T-helper 1 cell (primary cell): ENCODE measurements at places on chromosomes 4 and X.
A peak's percentile ranks its signal among the peaks of the same experiment; 100 is the strongest.

- DNase-seq, result no peak
These were observed 62.3 kb upstream of the ADAMTS3 start for GRCh38 chr4:72631296-72631695.

- DNase-seq, result no peak
These were observed 105.9 kb downstream of the CT47B1 start for GRCh38 chrX:120769576-120770341.

- DNase-seq, result no peak
These were observed 107.7 kb downstream of the APOOL start for GRCh38 chrX:85111347-85111746.

DNA sequence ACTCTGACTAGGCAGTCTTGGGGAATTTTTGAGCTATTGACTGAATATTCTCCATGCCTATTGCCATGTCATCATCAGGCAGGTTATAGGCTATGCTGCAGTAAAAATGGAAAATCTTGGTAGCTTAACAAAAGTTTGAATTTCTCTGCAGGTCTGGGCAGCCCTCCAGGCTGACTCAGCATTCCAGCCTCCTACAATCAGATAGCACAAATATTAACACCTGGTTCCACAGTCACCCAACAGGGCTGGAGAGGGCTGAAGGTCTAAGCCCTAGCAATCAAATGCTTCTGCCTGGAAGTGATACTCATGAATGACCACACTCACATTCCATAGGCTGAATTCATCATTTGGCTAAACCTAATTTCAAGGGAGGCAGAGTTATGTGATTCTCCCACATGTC lies 9.6 kb upstream of the PPP3CA start:
- DNase-seq, result no peak

- no peak for DNase-seq
These were observed 2.5 kb upstream of the USP27X start for GRCh38 chrX:49876750-49877149.

DNA sequence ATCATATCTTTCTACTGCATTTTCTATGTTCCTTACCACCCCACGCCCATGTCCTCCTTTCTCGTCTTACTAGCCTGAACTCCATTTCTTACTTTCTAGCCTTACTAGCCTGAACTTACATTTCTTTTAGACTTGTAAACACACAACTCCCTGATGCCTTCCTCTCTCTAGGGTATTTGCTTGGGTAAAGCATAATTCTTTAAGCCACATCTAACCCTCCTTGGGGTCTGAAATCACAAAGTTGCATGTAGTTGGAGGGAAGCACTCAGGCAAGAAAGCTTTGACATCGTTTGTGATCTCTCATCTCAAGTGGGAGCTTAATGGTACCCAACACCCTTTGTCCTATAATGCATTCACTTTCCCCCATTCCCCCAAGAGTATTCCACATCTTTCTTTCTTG lies 124.4 kb downstream of the SPOCK3 start:
- DNase-seq, result no peak

DNA sequence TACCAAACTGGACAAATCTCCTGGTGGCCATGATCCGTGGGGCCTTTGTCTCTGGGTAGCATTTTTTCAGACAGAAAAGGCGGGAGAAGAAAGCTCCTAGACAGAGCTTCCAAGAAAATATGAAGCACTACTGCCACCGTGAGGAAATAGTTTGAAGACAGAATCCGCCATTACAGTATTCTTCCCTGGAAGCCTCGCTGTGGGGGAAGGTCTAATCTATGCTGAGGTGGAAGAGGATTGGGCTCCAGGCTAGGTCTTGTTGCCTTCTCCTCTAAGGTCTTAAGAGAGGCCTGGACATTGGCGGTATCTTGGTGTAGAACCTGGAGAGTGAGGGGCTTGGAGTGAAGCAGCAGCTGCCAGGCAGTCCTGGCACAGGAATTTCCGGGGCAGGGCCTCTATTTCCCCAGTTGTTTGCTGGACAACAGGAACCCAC lies 218.9 kb downstream of the OR13H1 start:
- no peak for DNase-seq

- no peak for DNase-seq
These were observed 1.1 kb upstream of the RAB40A start for GRCh38 chrX:103520386-103520785.

- DNase-seq, result no peak
These were observed 5.5 kb downstream of the NEUROG2 start for GRCh38 chr4:112510291-112511092.

GRCh38 chrX:118528071-118528737 lies 32.6 kb downstream of the DOCK11 start:
- DNase-seq, result peak; percentile 50

DNA sequence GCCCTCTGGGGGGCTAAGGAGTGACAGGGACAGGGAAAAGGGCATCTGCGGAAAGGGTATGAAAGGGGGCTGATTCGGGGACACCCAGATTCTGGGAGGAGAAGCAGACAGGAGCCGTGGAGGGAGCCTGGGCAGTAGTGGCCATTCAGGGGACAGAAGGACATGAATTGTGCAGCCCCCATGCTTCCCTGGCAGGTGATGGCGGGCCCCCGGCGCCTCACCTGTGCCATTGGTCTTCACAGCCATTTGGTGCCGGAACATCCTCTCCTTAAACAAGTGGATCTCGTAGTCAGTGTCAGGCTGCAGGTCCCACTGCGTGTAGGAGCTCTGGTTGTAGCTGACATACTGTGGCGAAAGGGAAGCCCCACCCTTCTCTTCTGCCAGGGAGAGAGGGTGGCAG lies 21.9 kb downstream of the L1CAM start:
- DNase-seq, result no peak

DNA sequence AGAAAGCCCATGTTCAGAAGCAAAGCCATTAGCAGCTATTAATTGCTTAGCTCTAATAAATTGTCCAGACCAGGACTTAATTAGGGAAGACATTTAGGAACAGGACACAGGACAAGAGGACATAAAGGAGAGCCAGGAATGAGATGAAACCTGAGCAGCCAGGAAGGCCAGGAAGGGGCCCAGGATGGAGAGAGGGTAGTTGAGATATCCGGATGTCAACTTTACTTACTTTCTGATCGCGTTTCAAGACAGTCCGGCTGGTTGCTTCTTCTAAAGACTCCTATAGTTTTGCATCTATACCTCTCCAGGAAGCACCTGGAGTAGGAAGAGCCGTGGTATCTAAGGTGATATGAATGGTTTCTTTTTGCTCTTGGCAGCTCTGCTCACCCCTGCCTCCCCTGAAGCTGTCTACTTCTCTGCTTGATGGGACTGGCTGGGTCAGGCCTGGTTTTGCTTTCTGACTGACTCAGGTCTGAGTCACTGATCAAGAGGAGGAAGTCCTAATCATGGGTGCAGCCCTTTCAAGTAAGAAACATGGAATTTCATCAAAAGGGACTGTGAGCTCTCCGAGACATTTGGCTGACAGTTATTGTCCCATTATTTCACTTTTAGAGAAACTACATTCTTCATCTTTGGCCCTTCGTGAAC lies 733.3 kb downstream of the RPA4 start:
- no peak for DNase-seq

GRCh38 chr4:171668403-171668802 lies 144.8 kb upstream of the GALNTL6 start:
- DNase-seq, result no peak

DNA sequence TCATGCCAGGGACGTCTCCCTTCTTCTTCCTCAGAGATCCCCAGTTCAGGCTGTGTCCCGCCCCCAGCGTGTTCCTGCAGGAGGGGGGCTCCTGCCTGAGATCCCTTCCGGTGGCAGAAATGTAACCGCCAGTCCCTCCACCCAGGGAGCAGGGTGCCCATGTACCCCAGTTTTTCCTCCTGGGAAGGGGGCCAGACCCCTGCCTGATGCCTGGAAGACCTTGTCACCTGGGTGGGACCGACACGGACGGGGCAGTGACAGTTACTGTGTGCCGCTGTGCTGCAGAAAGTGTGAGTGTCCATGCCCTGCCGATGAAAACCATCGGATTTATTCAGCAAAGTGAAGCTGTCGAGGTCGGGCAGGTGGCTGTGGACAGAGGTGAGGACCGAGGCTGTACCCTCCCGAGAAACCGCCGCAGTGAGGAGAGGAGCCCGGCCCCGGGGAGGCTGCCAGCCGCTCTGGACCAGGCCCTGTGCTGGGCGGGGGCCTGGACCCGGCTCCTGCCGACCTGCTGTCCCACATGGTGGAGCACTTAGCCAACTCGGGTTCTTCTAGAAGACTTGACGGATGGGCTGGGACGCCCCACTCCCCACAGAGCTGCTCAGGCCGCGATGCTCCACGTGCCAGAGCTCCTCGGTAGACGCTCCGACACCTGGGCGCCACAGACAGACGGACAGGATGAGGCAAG lies 36.7 kb upstream of the HMX1 start:
- no peak for DNase-seq

DNA sequence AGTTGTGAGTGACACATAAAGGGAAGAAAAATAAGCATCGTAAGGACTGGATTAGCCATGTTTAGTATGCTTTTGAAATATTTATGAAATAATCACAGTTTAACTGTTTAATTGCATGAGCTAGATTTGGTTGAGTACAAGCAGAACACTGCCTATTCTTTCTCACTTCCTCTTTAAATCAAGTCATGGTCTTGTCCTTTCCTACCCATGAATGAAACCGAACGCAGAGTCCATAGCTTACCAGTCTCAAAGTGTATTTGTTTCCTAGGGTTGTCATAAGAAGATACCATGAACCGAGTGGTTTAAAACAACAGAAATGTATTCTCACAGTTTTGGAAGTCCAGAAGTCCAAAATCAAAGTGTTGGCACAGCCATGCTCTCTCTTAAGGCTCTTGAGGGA lies 684.0 kb upstream of the MAGEB2 start:
- no peak for DNase-seq

DNA sequence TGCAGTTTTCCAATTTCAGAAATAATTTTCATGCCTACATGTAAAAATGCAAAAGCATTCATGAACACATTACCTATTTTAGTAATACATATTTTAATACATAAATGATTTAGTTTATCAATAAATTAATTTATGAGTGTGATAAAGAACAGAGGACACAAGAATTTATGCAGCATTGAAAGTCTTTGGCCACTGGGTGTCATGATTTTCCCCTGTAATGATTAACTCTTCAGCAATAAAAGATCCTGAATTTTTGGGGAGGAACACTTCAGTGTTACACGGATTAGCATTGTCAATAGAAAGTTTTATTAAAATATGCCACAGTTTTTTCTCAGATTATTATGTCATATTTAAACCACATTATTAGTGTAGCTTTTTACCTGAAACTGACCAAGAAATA lies 8.6 kb upstream of the VCX2 start:
- no peak for DNase-seq

- no peak for DNase-seq
These were observed 66.8 kb upstream of the TMEM164 start for GRCh38 chrX:109936114-109936513.

- no peak for DNase-seq
These were observed 132.6 kb upstream of the FAM9B start for GRCh38 chrX:9166584-9166944.

DNA sequence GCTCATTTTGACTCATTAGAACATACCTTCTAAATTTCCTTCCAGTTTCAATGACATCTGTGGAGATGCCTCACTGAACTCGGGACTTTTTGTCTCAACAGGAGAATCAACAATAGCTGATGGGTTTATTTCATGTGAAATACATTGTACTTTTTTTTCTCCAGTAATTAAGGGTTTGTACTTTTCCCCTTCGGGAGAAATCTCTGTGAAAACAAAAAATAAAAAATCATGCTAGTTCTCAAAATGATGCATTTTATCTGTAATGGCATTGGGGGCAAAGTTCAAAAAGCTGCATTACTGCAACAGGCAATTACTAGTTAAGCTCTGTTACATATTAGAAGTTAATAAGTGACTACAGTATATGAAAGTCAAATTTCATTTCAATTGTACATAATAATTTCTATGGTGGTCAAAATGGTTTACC lies 167.3 kb upstream of the SH3RF1 start:
- no peak for DNase-seq

- no peak for DNase-seq
These were observed 4.3 kb downstream of the MGST2 start for GRCh38 chr4:139669890-139670289.

DNA sequence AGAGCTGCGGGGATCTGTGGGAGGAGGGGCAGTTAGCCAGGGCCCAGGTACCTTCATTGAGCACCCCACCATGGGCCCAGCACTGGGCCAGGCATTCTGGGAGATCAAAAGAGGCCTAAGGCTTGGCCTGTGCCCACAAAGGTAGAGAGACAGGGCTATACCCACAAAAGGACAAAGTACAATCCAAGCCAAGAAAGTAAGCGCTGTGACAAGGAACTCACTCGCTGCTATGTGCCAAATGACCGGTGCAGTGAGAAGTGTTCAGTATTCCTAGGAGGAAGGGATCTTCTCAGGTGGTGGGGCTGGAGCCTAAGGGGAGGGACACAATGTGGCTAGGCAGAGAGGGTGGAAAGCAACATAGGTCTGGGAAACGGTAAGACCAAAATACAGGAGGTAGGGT lies 8.8 kb upstream of the FRMPD3 start:
- no peak for DNase-seq

DNA sequence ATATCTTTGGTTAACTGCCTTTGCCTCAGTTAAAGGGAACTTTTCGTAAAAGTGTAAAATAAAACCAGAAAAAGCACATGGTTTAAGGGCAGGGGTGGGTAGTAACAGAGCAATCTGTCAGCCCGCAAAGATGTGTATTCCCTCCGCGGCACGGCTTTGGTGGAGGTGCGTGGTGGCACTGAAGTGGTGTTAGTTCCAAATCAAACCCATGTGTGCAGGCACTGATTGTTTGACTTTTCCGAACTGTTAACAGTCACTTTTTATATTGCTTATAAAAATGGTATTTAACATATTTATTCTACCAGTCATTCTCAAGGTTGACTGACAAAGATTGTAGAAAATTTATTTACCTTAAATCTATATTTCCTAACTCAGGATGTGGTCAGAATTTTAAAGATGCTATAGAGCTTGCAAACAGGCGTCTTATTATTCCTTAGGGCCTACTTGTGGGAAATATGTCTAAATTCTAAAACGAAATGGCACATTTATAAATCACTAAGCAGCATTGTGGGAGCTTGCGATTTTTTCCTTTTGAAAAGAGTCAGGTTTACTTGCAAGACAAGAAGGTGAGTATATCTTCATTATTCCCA lies 272.7 kb upstream of the PCDH18 start:
- no peak for DNase-seq

DNA sequence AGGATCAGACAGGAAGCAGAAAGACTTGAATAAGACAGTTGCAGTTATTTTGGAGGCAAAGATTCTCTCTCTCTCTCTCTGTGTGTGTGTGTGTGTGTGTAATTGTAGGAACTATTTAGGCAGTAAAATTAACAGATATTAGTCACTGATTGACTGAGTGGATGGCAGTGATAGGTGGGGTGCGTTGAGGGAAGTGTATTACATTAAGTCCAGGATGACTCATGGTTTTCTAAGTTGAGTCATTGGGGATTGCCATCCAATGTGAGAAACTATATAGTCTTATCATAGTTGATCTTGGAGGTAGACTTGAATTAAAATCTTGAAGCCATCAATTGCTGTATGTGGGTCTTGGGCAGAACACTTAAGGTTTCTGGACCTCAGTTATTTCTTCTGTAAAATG lies 75.4 kb downstream of the AR start:
- no peak for DNase-seq

DNA sequence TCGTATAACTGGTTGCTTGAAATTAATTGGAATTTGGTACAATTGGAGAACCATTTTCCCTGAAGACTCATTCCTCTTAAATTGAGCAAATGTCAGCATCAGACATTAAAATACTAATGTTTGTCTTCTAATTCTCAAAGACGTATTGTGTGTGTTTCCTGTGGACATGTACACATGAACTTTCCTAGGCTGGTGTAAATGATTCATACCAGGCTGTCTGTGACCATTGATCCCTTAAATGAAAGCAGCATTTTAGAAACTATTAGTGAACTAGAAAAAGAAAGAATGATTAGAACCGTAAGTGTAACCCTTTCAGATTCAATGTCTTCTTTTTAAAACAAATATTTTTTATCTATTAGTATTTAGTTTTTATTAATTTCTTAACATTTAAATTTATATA lies 332.9 kb downstream of the PPP3CA start:
- no peak for DNase-seq
